ENCODE measurements at places on chromosomes 1 and 21.

DNA sequence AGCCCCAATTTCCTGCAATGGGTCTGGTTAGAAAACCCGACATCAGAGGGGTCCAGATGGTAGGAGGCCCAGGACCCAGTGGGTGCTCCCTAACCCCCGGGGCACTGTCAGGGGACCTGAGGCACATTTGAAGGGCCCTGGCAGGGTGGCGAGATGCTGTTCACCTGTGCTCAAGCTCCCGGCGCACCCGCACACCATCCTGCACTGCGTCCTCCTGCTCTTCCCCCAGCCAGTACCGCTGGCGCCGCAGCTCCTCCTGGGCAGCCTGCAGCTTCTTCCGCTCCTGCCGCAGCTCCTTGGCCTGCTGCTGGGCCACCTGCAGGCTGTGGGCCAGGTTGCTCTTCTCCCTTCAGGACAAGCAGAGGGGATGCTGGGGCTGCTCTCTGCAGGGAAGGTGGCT lies 36.0 kb downstream of the RNU1-1 start:
- DNase-seq = no peak

- DNase-seq = no peak
Observed at GRCh38 chr1:207841901-207842300, 69.0 kb downstream of the CD34 start.

DNA sequence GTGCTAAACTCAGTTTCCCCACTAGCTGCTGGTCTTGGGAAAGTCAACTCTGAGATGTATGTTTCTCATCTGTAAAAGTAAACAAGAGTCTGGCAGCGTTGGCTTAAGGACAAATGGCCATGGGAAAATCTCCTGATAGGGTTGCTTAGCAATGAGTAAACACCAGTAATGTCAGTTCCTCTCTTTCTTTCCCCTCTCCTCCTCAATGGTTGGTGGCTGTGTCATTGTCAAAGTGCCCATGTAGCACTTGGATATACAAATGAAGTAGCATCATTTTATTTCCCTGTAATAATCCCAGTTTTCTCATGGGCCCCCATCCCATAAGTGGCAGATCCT lies 2.2 kb upstream of the FYB2 start:
- DNase-seq = no peak

- DNase-seq = no peak
Observed at GRCh38 chr1:18411820-18412641, 68.7 kb upstream of the KLHDC7A start.

- no peak for DNase-seq
Observed at GRCh38 chr1:7281821-7282220, 489.3 kb upstream of the VAMP3 start.

DNA sequence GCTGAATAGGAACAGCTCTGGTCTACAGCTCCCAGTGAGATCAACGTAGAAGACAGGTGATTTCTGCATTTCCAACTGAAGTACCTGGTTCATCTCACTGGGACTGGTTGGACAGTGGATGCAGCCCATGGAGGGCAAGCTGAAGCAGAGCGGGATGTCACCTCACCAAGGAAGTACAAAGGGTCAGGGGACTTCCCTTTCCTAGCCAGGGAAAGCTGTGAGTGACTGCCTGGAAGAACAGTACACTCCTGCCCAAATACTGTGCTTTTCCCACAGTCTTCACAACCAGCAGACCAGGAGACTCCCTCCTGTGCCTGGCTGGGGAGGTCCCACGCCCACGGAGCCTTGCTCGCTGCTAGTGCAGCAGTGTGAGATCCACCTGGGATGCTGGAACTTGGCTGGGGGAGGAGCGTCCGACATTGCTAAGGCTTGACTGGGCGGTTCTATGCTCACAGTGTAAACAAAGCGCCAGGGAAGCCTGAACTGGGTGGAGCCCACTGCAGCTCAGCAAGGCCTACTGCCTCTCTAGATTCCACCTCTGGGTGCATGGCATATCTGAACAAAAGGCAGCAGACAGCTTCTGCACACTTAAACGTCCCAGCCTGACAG lies 14.7 kb downstream of the CR1L start:
- no peak for DNase-seq

- no peak for DNase-seq
Observed at GRCh38 chr1:200866521-200866920, 6.3 kb upstream of the GPR25 start.

GRCh38 chr21:28336314-28336713 lies 656.4 kb downstream of the LTN1 start:
- no peak for DNase-seq

GRCh38 chr1:196400478-196401451 lies 207.5 kb downstream of the KCNT2 start:
- no peak for DNase-seq

GRCh38 chr1:178746345-178746744 lies 21.3 kb downstream of the RALGPS2 start:
- DNase-seq = no peak

DNA sequence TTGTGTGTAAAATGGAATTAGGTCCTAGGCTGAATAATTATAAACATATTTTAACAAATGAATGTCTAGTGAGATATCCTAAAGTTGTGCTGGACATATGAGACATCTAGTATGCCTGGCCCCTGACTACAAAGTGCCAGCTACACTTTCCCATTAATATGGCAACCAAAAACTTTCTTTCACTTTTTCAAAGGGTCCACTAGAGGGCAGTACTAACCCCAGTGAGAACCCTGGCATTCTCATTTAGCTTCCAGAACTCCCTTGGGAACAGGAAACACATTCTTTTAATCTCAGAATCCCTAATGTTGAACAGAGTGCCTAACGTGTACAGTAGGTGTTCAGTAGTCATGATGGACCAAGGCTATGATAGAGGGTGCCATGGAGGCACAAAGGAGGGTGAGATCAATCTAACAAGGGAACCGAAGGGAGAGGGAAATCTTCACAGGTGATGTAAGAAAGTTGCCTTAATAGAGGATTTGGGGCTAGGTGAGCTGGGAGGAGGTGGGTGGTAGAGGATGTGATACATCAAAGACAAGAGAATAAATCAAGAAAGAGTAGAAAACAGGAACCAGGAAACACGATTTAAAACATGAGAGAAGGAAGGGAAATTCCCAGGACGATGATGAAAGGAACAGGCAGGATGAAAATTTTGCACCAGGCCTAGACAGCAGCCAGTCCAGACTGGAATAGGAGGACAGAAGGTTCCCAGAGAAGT lies 41.6 kb downstream of the NSL1 start:
- DNase-seq = peak; percentile 41

DNA sequence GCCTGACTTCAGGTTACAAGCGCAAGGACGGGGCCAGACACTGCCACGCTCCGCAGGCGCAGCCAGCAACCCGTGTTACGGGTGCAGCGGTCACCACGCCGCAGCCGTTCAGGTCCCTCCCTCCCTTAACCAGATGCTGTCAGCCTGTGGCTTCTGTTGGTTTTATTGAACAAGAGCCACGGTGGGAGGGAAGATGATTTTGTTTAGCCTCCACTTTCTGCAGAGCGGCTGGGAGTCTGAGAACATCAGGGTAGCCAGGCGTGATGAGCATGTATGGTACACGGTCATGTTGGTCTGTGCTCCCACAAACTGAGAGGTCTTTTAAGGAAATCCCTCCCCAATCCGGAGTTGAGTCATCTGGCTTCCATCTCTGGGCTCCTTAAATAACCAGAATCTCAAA lies 18.5 kb upstream of the ADARB1 start:
- no peak for DNase-seq

- DNase-seq = no peak
Observed at GRCh38 chr1:938711-939489, 15.2 kb downstream of the SAMD11 start.

DNA sequence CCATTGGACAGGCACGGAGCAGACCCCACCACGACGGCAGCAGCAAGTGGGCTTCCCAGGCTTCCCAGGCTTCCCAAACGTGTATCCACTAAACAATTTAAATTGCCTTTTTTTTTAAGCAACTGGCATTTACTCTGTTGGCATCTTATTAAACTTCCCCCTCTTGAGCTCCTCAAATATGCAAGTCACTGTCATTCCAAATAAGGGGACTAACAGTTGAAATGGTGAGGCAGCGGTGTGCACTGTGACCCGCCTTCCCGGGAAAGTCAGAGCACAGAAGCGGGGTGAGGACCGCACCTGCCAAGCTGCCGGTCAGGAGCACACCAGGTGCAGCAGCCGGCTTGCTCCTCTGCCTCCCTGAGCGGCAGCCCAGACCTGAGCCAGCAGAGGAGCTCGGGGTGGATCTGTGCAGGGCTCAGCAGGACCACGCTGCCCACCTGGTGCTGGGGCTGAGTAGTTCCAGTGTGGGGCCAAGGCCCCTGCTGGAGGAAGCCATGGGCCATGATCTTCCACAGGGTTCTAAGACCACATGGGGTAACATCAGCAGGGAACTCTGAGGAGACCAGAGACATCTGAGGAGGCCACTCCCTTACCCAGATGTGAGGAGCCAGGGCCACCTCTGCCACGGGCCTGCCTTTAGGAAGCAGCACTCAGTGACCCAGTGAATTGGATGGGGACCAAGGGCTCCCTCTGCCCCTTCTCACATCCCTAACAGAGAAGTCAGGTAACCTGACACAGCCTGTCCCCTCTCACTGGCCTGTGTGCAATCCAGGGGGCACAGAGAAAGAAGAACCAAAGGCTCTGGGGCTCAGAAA lies 245.4 kb downstream of the NPHP4 start:
- DNase-seq = no peak

DNA sequence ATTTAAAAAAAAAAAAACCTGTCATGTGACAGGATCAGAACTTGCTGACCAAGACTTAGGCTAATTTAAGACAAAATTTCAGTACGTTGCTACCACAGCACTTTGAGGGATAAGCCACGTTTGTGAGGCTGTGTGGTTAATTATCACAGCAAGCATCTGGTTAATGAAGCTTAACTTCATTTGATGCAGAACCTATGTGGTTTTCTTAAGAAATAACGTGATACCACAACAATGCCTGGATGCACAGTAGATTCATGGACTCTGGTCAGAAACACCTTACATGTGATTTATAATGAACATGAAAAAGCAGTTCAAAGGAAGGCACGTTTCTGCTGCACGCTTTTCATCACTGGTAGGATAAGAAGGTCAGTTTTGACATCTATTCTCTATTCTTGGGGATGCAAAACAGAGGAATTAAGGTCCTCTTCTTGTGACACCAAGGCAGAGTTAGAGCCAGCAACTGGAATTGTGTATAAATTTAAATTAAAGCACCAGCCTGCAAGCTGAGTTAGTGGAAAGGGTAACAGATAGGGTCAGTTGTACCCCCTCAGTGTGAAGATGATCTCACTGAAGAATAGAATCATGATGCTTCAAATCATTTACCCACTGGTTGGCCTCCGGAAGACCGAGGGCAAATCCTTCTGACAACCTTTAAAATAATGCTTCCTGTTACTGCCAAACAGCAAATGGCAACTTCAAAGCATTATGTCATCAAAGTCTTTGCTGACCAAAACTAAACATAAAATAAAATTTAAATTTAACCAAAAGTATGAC lies 6.0 kb upstream of the KRTAP8-1 start:
- DNase-seq = no peak

DNA sequence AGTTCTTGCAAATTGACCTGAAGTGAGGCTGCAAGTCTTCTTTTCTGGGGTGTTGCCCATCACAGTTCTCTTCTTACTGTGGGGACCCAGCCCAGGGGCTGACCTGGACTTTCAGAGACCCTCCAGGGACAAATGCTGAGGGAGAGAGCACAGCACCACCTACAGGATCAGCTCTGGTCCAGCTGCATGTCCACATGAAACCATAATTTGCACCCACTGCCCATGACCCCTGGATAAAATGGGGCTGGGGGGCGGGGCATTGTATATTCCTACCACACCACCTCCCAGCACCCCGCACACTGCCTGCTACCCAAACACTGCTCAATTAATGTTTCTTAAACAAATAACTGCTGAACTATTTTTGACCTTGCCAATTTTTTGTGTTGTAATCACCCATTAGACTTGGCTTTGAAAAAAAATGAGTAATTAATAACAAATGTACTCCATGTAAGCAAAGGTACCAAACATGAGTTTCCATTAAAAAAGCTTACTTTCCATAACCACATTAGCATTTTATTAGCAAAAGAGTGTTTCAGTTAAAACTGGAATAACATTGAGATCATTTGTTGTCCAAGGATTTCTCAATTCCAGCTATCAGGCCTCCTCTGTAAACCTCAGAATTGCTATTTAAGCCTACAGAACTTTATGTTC lies 168.0 kb upstream of the RAB4A start:
- no peak for DNase-seq

GRCh38 chr1:110239441-110240430 lies 29.6 kb downstream of the KCNC4 start:
- no peak for DNase-seq

GRCh38 chr1:57255945-57256344 lies 167.9 kb downstream of the DAB1 start:
- DNase-seq = no peak

- peak; percentile 72 for DNase-seq
Observed at GRCh38 chr1:163410073-163410999, 88.6 kb downstream of the NUF2 start.

DNA sequence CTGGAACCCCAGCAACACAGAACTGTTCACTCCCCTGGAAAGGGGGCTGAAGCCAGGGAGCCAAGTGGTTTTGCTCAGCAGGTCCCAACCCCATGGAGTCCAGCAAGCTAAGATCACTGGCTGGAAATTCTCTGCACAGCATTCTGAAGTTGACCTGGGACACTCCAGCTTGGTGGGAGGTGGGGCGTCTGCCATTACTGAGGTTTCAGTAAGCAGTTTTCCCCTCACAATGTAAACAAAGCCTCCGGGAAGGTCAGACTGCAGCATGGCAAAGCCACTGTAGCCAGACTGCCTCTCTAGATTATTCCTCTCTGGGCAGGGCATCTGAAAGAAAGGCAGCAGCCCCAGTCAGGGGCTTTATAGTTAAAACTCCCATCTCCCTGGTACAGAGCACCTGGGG lies 59.7 kb downstream of the INKA2 start:
- no peak for DNase-seq

DNA sequence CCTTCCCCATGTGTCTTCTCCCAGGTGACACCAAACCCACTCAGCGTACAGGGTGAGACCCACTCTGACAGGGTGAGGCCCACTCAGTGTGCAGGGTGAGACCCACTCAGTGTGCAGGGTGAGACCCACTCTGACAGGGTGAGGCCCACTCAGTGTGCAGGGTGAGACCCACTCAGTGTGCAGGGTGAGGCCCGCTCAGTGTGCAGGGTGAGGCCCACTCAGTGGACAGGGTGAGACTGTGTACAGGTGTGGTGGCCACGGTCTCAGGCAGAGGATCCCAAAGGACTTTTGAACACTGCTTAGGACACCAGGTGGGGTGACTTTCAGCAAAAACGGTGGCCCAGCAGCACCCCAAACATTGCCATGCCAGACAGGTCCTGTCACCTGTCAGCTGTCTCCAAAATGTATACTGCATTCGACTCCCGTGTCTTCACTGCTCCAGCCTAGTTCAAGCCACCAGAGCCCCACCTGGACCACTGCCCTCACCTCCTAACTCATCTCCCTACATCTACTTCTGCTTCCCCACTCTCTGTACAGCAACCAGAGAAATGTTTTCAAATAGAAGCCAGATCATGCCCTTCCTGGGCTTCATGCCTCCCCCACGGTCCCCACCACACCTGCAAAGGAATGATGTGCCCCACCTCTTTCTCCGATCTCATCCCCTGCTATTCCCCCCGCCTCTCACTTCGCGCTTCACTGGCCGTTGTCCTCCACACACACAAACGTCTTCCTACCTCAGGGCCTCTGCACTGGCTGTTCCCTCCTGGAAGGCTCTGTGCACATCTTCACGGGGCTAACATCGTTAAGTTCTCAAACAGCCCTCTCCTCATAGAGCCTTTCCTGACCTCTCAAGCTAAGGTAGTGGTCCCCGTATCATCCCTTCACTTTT lies 52.1 kb downstream of the ACBD3 start:
- peak; percentile 5 for DNase-seq

- no peak for DNase-seq
Observed at GRCh38 chr1:29954591-29954990, 718.3 kb downstream of the PTPRU start.
